ENCODE measurements at places on chromosomes 4 and X.
A peak's percentile ranks its signal among the peaks of the same experiment; 100 is the strongest.

DNA sequence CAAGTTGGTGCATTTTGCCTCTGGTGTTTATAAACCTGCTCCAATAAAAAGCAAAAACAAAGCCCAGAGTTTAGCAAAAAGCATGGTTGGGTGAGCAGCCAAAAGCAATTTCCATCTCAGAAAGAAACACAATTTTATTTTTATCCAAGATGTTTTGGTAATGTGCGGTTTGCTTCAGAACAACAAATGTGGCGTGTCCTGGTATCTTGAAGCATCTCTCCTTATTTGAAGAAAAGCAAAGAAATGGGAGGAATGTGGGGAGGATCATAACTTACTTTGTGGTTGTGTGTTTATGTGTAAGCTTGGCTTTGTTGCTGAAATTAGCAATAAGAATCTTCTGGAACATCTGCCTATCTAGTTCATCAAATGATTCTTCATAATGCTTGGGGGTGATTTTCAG lies 88.3 kb upstream of the DDX3X start:
- no peak for DNase-seq

DNA sequence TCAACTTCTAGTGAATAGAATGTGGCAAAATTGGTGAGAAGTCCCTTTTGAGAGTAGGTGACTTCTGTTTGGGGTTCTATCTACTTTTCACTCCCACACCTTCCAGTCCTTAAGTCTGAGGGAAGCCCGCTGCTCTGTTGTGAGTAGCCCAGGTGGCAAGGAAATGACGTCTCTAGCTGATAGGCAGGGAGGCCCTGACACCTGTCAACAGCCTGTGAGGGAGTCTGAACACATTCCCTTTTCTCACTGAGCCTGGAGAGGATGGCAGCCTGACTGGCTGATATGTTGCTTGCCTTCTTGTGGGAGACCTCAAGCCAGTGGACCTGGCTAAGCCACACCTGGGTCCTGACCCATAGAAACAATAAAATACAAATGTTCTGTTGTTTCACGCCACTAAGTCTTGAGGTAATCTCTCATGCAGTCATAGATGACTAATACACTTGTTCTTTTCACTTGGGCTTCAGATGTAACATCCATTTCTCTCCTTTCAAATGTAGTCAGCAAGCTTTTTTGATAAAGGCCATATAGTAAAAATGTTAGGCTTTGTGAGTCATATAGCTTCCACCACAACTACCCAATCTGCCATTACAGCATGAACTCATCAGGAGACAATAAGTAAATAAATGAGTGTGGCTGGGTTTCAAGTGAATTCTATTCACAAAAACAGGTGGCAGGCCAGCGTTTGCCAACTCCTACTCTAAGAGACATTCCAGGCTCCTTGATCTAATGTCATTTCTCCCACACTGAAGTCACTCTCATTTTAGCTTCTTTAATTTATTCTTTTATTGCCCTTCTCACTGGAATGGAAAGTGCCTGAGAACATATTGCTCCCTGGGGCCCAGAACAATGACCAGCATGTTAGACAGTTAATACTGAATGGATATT lies 265.1 kb upstream of the MAD2L1 start:
- DNase-seq: no peak

GRCh38 chr4:158410272-158410671 lies 111.4 kb upstream of the RXFP1 start:
- DNase-seq: no peak

GRCh38 chr4:41692717-41693345 lies 55.7 kb downstream of the PHOX2B start:
- peak; percentile 25 for DNase-seq

DNA sequence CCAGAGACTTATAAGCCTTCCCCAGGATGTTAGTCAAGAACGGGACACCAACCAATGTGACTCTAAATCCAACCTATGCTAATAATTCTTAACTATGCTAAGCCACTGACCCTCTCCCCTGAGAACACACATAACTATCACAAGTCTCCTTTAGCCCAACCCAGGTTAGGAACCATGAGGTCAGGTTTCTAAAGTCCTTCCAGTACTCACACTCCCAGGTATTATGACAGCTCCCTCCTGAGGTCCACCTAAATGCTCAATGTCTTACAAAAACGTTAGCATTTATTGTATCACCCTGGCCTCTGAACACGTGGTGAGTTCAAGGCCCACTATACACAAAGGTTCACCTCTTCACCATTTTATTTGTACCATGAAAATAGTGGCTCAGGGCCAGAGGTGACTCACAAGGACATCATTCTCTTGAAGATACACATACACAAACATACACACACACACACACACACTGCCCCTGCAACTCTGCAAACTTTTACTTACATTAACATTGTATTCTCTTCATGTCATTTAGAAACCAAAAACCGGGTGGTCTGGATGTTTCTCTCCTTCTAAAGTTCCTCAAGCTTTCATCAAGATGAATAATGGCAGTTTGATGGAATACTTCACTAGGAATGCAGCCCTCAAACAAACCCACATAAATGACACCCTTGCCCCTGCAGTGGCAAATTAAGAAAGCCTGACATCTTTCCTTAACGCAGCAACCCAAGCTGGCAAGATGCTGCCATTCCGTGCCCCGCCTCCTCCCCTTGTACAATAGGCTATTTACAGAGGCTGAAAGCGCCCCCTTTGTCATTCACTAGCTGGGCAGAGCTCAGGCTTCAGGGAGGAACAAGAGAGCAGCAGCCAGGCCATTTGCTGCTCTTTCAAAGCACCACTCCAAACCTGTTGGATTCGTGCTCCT lies 17.7 kb downstream of the ACSL1 start:
- no peak for DNase-seq

- no peak for DNase-seq
These were observed 69.7 kb downstream of the CXXC4 start for GRCh38 chr4:104424989-104425388.

DNA sequence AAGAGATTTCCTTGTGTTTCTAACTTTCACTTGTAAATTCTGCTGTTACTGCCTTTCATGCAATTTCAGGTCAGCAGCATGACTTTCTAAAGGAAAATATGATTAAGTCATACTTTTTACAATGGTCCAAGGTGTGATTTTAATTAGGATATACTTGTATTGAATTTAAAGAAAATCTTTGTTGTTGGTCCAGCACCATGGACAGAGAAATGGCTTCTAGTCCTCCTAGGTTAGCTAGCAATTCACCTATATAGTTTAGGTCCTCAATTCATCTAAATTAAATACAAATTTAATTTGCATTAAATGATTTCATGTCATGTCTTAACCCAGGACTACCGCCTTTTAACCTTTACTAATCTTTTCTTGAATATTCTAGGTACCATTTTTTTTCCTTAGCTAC lies 304.9 kb upstream of the RPS6KA3 start:
- no peak for DNase-seq

DNA sequence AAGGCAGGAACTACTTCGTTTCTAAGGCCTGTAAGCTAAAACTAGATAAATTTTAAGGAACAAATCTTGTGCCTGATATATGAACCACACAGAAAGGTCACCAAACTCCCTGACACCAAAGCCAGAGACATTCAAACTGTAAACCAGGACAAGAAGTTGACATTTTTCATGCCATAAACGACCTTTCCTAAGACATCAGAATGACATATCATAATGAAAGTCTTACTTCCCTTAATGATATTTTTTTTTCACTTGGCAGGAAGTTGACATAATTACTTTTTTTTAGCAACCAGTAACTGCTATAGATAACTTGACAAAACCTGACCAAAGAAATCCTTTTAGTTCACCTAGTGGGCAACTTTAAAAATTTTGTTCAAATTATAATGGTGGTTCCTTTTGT lies 231.5 kb upstream of the AGTR2 start:
- no peak for DNase-seq

DNA sequence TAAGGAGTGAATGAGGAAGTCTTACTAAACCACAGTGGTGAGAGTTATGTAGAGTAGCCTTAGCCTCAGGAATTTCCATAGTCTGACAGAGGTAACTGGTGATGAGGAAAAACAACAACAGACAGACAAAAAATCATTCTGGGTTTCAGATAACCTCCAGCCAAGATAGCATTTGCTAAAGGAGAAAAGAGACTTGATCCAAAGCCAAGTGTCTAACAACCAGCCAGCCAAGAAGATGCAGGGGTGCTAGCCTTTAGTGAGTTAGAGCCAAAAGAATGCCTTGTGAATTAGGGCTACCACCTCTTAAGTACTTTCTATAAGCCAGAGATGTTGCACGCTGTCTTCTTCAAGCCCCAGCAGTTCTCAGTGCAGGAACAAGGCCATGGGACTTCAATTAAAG lies 478.0 kb upstream of the CPEB2 start:
- DNase-seq: no peak

DNA sequence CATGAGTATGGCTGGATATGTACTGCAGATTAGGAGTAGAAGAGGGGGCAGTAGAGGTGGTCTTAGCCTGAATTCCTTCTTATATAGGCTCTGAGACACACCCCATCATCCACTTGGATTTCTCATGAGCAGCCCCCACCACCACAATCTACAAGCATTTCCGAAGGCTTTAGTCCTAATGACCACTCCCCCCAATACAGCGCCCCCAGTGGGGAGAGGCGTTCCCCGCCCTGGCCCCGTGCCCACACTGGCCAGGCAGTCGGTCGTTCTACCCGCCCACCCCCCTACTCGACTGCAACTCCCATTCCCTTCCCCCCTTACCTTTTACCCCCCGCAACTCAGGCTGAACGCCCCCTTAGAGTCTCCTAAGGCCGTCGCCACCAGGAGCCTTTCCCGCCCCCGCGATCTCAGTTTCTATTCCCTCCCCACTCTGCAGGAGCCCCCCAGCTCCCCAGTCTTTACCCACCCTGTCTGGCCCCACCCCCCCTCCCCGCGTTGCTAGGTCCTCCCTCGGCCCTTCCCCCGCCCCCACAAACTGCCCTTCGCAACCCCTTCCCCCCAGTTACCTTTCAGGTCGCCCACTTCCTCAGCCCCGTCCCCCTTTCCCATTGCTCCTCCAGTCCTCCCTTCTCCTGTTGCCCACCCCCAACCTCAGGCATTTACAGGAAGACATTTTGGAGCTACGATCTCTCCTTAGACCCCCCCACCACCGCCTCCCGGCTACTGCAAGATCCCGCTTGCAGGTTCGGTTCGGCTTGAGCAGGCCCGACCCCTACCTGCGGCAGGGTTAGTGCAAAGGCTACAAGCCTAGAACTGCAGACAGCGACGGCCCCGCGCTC lies 468 bp downstream of the ZMYM3 start:
- peak; percentile 13 for DNase-seq

DNA sequence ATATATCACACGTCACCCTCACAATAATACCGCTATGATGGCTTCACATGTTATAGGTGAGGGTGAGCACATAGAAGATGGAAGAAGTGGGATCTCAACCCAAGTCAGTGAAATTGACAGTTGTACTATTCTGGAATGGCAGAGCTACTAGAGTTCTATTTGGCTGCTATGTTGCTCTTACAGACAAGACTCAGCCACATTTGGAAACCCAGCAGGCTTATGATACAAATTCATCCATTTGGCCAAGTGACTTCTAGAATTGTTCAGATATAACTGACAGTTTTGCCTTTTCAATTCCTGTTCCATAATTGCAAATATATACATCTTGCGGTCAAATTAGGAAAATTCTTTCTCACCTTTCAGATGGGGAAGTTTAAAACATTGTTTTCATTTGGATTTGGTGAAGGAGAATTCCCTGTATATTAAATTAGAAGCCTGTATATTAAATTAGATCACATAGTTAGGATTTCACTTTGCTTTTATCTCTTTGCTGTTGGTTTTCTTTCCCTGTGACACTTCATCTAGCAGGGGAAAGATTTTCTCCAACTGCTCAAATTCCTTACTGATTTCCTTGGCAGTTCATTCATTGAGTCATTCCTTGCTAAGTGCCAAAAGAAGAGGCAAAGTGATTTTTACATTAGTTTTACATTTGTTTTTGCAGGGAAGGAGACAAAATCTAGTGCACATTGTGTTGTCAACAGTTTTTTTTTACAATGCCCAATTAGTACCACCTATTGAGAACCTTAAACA lies 120.6 kb upstream of the TBC1D9 start:
- no peak for DNase-seq

GRCh38 chr4:2935762-2936743 lies 27.2 kb downstream of the NOP14 start:
- peak; percentile 65 for DNase-seq

GRCh38 chrX:44873415-44874276 lies 658 bp downstream of the KDM6A start:
- peak; percentile 41 for DNase-seq

DNA sequence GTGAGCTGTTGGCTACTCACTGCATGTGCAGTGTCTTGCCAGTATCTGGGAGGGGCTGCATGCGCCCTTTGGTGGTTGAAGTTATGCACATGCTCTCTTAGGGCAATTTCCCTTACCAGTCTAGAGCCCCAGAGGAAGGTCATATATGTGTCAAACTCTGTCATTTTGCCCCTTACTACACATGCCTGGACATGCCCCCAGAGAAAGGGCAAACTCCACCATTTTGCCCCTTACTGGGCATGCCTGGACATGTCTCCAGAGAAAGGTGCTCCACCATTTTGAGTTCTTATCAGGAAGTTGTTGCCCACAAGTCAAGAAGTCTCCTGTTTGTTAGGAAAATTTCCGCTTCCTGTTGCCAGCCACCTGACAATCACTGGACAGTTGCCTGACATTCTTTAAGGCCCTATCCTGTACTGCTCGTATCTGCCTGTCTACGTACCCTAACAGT lies 56.4 kb upstream of the PLAC8 start:
- no peak for DNase-seq

Data from stimulated activated CD4-positive, alpha-beta T cell treated with anti-CD3 and anti-CD28 coated beads, Interleukin-4, amount 100 ng/mL, for 1 hour (primary cell).